Forelimb muscle (tissue), 1 donor: ENCODE measurements at places on chromosomes 13 and 19. TPM values are rescaled to one million over a fixed set of nuclear protein-coding genes. Genes with fewer than 3 reads are reported as not detected.

SLC6A16 gene
- polyA plus RNA-seq = 1.0 TPM

LILRA1 gene
- polyA plus RNA-seq = 0.46 TPM

KCTD15 gene
- polyA plus RNA-seq = 32.2 TPM

NCR1 gene
- polyA plus RNA-seq = 0.53 TPM

SSC5D gene
- polyA plus RNA-seq = 17.3 TPM

TEX29 gene
- polyA plus RNA-seq = 0.30 TPM

SYDE1 gene
- 12.7 TPM for polyA plus RNA-seq

PEX11G gene
- polyA plus RNA-seq = 2.3 TPM

IRGQ gene
- 12.4 TPM for polyA plus RNA-seq

PRTN3 gene
- 2.6 TPM for polyA plus RNA-seq

RDH8 gene
- not detected for polyA plus RNA-seq

GRIK5 gene
- polyA plus RNA-seq = 2.5 TPM

GRK1 gene
- polyA plus RNA-seq = 0.28 TPM

TMEM238 gene
- polyA plus RNA-seq = 0.23 TPM

HIF3A gene
- 330 TPM for polyA plus RNA-seq

LAIR1 gene
- polyA plus RNA-seq = 6.6 TPM

SHC2 gene
- polyA plus RNA-seq = 32.9 TPM

PEAK3 gene
- 0.05 TPM for polyA plus RNA-seq

CGB2 gene
- polyA plus RNA-seq = not detected

SLC1A5 gene
- 20.6 TPM for polyA plus RNA-seq

GPR12 gene
- polyA plus RNA-seq = 0.15 TPM

ZNF426 gene
- polyA plus RNA-seq = 10.9 TPM
